CD4-positive, alpha-beta T cell treated with Interleukin-12 subunit alpha and Interleukin-12 subunit beta, for 1 hour (primary cell): ENCODE measurements at places on chromosomes 1 and 21.

GRCh38 chr21:38404177-38404576 is 94.1 kb downstream of the ERG start:
- no peak for DNase-seq

GRCh38 chr1:94092210-94092613 is 28.7 kb downstream of the ABCA4 start:
- peak; percentile 8 for DNase-seq

DNA sequence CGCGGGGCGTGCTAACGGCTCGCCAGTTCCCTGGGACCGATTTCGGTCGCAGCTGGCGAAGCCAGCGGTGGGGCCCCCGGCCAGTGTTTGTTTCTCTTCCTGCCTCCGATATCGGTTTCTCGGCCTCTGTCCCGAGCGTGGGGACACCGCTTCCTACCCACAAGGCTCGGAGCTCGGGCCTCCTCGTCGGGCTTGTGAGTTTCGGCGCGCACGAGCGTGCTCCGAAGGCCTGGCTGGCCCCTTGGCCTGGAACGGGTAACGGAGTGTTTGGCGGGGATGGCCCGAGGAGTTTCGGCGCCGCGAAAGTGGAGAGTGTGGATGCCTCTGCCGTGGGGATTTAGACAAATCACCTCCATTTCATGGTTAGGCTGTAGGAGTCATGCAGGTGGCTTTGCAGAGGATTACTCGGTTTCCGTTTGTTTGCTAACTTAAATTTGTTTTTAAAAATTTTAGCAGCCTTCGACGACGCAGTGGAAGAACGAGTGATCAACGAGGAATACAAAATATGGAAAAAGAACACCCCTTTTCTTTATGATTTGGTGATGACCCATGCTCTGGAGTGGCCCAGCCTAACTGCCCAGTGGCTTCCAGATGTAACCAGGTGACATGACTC is 559 bp downstream of the RBBP4 start:
- no peak for DNase-seq

DNA sequence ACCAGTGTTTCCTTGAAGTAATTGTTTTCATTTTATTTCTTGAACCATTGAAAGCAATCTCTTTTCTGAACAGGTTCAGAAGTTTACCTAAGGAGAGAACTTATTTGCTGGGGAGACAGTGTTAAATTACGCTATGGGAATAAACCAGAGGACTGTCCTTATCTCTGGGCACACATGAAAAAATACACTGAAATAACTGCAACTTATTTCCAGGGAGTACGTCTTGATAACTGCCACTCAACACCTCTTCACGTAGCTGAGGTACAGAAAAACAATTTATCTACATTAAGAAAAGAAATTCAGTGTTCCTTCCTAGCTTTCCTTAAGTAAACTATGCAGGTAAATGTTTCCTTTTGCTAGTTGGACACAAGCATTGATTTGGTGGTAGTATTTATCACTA is 27.4 kb downstream of the AGL start:
- DNase-seq, result no peak

DNA sequence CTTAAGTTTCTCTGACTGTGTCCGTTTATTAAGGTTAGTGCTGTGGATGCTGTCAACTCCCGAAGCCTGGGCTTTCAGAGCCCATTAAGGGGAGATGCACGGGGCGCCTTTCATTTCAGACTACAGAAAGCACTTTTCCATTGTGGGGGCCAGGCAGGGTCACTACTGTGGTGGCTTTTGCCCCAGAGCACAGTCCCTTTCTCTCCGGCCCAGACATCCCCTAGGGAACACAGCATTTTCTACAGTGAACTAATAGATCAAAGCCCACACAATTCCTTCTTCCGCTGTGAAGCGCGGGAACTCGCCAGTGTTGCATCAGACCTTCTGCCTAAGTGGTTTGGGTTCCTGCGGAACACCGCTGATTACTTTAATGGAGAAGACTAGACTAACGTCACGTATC is 26.8 kb upstream of the MAP1LC3C start:
- no peak for DNase-seq

GRCh38 chr1:183318433-183318832 is 99.7 kb downstream of the NMNAT2 start:
- DNase-seq, result no peak

GRCh38 chr1:10108134-10108663 is 75.4 kb downstream of the UBE4B start:
- DNase-seq, result no peak

GRCh38 chr1:60894130-60894529 is 188.2 kb upstream of the NFIA start:
- DNase-seq, result no peak

DNA sequence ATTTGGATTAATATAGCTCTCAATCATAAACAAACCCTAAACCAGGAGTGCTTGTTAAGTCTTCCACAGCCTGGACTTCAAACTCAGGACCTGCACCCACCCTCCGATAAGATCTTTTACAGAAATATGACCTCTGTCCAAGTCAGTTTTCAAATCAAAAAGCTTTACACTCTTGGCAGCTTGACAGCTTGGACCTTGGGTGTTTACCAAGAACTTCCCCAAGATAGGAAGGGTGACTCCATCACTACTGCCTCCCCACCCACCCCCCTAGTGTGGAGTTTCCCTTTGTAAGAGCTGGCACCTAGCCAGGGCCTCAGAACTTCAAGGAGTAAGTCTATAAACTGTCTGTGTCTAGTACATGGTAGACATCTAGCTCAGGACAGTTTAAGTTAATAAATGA is 9.6 kb downstream of the BCAR3 start:
- no peak for DNase-seq

- DNase-seq, result no peak
Observed at GRCh38 chr1:110800079-110800478, 72.9 kb upstream of the CD53 start.

DNA sequence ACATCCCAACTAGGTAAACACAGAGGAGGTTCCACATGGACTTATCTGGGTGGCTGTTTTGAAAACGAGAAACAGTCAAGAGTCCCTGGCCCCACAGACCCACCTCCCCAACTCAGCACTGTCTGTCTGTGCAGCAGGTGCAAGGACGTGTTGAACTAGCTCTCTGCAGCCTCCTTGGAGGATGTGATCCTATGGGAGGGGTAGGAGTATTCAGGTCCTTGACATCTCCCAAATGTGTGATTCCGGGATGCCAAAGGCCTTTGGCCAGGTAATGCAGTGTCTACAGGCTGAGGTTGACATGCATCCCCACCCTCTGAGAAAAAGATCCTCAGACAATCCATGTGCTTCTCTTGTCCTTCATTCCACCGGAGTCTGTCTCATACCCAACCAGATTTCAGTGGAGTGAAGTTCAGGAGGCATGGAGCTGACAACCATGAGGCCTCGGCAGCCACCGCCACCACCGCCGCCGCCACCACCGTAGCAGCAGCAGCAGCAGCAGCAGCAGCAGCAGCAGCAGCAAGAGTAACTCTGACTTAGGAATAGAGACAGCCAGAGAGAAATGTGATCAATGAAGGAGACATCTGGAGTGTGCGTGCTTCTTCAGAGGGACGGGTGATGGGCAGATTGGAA is 151.6 kb upstream of the CAMK1G start:
- DNase-seq, result no peak
